ENCODE measurements at places on chromosomes 3 and 15. TPM values are rescaled to one million over a fixed set of nuclear protein-coding genes. Genes with fewer than 3 reads are reported as not detected.

DNA sequence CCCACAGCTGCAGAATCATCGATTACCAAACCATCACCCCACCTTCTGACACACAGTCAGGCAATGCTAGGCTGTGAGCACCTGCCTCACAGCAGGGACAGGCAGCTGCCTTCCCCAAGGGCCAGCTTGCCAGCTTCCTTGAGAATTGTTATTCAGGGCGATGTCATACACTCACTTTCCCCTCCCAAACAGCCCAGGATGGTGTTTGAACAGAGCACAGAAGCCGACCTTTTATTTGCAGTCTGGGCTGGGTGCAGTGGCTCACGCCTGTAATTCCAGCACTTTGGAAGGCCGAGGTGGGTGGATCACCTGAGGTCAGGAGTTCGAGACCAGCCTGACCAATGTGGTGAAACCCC lies 84.5 kb upstream of the HERC1 start:
- no peak for DNase-seq

DNA sequence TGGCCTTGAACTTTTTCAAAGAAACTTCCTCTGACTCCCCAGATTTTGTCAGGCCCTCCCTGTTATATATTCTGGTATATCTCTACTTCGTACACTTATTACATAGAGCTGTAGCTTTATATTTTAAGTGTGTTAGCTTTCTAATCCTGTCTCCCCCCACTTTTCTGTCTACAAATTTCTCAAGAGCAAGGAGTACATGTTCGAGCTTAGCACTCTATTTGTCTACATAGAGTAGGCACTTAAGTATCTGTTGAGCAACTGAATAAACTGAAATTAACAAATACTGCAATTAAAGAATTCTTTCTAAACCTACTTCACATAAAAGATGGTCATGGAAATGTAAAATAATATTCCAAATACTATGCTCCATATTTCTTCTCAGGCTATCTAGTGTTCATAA lies 39.4 kb downstream of the UACA start:
- no peak for DNase-seq

Gene EPHA6
- 39.3 TPM for total RNA-seq

Gene SACM1L
- total RNA-seq, result 42.1 TPM

Gene RBPMS2
- total RNA-seq, result 58.2 TPM

Gene ATP2B2
- not detected for total RNA-seq

GRCh38 chr3:69165744-69166143 lies 43.3 kb upstream of the LMOD3 start:
- DNase-seq, result no peak

Gene ARNT2
- 16.1 TPM for total RNA-seq

DNA sequence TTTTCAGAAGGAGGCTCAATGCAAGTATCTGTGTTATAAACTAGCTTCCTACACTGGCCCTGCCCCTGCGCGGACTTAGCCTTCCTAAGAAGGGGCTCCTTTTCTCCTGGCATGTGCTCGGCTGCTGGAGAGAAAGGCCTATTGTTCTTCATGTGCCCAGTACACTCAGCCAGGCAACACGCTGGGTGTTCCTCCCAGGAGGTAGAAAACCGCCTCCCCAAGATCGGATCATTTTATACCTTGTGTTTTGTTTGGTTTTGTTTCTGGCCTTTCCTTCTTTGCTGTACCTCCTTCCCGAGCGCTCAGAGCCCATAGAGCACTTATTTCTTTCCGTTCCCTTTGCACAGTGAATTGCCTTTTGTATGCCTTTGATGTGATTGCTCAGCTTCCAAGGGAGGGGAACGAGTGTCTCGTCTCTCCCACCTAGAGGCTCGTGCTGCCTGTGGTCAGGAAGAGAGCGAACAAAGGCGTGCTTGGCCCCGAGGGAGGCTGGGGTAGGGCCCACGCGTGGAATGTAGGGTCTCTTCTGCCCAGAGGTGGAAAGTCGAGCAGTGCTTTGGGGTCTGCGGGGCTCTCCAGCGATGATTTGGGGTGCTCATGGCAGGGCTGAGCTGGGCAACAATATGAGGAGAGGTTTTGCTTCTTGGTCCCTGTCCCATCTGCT lies 30.0 kb downstream of the CCNL1 start:
- DNase-seq, result no peak

Gene GOLGA6L7
- total RNA-seq, result not detected

- no peak for DNase-seq
Measured at GRCh38 chr3:72232777-72233176, 447.8 kb upstream of the PROK2 start.

- DNase-seq, result no peak
Measured at GRCh38 chr3:112582244-112582874, 20.5 kb downstream of the SLC35A5 start.

GRCh38 chr3:20040548-20041196 lies 426 bp downstream of the KAT2B start:
- peak; percentile 91 for DNase-seq

- no peak for DNase-seq
Measured at GRCh38 chr3:86175051-86175536, 815.9 kb downstream of the VGLL3 start.

GRCh38 chr3:5213574-5213966 lies 26.1 kb downstream of the EDEM1 start:
- DNase-seq, result no peak

DNA sequence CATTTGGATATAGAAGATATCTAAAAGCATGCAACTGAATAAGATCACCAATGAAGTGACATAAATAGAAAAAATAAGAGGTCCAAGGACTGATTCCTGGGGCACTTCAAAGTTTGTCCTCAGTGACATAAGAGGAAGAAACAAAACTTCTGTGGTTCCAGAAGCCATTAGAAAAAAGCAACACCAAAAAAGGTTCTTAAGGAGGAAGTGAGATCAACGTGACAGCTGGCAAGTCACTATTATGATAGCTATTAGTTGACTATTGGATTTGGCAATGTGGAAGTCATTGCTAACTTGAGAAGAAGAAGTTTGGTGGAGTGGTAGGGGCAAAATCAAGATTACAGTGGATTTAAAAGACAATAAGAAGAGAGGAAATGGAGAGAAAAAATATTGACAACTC lies 1098.3 kb downstream of the NAALADL2 start:
- DNase-seq, result no peak

Gene ATP13A4
- not detected for total RNA-seq

DNA sequence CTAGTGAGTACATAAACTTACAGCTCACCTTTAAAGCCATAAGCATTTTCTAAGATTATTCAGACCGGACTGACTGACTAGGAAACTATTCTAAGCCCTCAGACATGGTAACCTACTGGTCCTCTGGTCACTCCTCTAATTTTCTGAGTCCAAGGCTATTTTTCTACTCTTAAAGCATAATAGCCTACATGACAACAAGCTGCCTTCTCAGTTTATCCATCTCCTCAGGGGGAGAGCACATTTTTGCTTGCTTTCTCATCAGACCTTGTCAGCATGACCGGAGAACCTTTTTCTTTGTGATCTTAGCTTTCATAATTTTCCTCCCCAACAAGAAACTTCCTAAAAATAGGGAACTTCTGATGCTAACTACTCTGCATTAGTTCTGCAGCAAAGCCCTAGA lies 38.4 kb downstream of the UBP1 start:
- DNase-seq, result no peak

- DNase-seq, result no peak
Measured at GRCh38 chr15:78347586-78348543, 7.7 kb downstream of the CRABP1 start.

Gene DNASE1L3
- total RNA-seq, result 0.27 TPM

Gene SSUH2
- not detected for total RNA-seq

Gene ZBED2
- not detected for total RNA-seq

Gene CELSR3
- 1.1 TPM for total RNA-seq

Gene PLA2G4E
- not detected for total RNA-seq

Gene PPCDC
- 7.9 TPM for total RNA-seq

DNA sequence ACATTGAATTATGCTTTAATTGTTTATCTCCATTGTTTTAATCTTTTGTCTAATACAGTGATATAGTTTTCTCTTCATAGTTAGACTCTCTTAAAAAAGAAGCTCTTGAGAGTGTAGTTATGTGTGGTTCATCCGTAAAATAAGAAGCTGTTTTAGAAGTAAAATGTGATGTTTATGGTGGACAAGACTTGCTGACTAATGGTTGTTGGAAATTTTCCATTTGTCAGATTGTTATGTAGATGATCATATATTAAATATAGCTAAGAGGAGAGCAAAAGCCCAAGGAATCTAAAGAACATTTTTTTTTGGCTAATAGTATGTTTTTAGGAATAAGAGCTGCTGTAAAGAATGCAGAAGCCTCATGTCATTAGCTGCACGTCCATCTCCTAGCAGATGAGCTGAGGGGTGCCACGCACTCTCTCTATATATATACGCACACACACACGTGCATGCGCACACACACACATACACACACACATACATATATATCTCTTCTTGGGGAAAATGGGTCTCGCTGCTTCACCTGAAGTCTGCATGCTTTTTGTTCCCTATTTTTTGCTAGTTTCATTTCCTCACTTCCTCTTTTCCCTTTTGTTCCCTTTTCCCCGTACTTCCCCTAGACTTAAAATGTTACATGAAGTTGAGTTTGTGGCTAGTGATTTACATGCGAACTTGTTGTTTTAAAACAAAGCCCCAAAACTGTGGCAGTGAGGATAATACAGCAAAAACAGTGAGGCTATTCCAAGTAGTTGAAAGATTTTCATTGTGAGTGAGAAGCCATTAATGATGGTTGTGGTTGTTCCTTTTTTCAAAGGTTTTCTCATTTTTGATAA lies 107.8 kb downstream of the MBNL1 start:
- DNase-seq, result no peak

GRCh38 chr3:45545476-45545875 lies 49.1 kb upstream of the LIMD1 start:
- peak; percentile 74 for DNase-seq

GRCh38 chr15:80240276-80240675 lies 11.7 kb downstream of the CTXND1 start:
- no peak for DNase-seq

- no peak for DNase-seq
Measured at GRCh38 chr15:98067339-98067738, 106.8 kb downstream of the ARRDC4 start.

DNA sequence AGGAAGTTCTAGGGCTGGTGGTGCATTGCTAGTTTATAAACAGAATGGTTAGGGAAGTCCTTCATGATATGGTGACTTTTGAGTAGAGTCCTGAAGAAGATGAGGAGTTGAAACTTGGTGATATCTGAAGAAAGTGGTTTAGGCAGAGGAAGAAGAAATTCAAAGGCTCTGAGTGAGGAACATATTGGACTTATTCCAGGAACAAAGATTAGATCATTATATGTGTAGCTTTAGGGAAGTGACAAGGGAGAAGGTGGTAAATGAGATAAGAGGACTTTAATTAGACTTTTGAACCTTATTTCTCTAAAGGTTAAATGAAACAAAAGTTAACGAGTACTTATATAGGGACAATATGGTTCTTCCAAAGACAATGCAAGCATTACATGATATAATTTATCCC lies 286.7 kb downstream of the DOCK3 start:
- no peak for DNase-seq

GRCh38 chr15:40992241-40992741 lies 39.0 kb downstream of the CHAC1 start:
- DNase-seq, result no peak

Gene CAV3
- not detected for total RNA-seq

Gene SLC22A13
- total RNA-seq, result 2.1 TPM

Gene PFN2
- 58.4 TPM for total RNA-seq

DNA sequence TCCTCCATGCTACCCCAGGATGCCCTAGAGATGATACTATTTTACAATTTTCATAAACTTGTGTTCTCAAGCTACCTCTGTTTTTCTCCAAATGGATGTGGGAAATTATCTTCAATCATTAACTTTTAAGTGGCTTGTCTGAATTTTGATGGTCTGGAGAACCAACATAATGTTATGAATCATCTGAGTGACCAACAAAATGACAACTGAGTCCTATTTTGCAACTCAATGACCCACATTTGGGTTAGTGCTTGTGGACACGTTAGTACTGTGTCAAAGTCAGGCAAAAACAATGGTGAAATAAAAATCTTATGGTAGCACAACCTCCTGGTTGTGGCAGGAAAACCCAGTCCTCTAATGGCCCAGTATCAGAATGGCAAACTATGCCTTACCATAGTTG lies 352.4 kb upstream of the ZNF385D start:
- no peak for DNase-seq

DNA sequence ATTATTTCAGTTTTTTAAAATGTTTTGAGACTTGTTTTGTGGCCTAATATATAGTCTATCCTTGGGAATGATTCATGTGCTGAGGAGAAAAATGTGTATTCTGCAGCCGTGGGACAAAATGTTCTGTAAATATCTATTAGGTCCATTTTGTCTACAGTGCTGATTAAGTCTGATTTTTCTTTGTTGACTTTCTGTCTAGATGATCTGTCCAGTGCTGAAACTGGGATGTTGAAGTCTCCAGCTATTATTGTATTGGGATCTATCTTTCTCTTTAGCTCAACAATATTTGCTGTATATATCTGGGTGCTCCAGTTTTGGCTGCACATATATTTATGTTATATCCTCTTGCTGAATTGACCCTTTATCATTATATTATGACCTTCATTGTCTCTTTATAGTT lies 85.2 kb downstream of the UBE2E2 start:
- DNase-seq, result no peak

DNA sequence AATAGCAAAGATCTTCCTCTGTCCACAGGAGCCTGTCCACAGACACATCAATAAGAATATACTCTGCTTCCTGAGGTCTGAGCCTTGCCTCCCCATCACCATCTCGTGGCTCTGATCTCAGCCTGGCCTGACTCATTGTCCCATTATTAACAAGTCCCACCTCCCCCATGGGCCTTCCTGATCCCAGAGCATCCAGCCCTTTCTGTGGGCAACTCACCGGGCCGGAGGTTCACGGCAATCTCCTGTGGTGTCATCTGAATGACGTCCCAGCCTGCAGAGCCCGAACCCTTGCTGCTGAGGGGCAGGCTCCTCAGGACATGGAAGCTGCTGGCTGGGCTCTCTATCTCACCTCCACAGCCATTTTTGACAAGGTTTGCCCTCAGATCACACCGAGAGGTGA lies 28.1 kb downstream of the ITGB5 start:
- peak; percentile 63 for DNase-seq

Gene GOLGA8N
- total RNA-seq, result 22.7 TPM

DNA sequence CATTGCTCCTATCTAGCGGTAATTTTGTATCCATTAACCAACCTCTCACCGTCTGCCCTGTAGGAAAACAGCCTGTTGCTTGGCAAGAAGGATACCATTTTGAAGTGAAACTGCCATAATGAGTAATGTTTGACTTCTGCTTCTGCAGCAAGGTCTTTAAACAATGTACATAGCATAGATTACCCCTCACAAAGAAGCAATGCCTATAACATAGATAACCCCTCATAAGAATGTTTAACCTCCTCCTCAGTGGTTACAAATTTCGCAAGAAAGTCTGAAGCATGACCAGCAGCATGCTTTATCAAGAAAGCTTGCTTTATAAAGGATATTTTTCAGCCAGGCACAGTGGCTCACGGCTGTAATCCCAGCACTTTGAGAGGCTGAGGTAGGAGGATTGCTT lies 61.2 kb upstream of the MFGE8 start:
- DNase-seq, result no peak
